ENCODE measurements at places on chromosomes 7 and 10. TPM values are rescaled to one million over a fixed set of nuclear protein-coding genes. Genes with fewer than 3 reads are reported as not detected.

NRAP gene
- polyA plus RNA-seq: 226 TPM

PPP1R9A gene
- 8.9 TPM for polyA plus RNA-seq

- no peak for DNase-seq
Observed at GRCh38 chr10:24950439-24950838, 2.0 kb downstream of the PRTFDC1 start.

DNA sequence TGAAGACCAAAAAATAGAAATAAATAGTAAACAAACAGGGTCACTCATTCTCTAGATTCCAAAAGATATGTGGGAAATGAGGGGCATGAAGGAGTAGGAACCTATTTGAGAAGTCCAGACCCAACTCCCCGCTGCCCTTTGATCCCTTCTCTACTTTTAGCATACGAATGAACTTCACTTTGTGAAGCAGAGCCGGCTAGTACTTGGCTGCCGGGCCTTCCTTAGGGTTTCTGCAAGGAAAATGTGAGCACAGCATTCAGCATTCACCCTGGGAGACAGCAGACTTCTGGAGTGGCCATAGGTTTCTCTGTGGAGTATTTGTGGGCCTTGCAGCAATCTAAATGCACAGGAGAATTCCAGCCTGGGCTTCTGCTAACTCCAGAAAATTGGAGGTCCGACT, 76.3 kb upstream of the PRKAR2B start:
- no peak for DNase-seq

DNA sequence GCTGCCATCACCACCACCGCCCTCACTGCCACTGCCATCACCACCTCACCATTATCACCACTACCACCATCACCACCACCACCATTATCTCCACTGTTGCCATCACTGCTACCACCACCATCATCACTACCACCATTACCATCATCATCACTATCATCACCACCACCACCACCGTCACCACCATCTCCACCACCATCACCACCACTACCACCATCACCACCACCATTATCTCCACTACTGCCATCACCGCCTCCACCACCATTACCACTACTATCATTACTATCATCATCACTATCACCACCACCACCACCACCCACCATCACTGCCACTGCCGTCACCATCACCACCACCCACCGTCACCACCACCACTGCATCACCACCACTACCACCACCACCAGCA, 9.9 kb upstream of the COL13A1 start:
- no peak for DNase-seq

DNA sequence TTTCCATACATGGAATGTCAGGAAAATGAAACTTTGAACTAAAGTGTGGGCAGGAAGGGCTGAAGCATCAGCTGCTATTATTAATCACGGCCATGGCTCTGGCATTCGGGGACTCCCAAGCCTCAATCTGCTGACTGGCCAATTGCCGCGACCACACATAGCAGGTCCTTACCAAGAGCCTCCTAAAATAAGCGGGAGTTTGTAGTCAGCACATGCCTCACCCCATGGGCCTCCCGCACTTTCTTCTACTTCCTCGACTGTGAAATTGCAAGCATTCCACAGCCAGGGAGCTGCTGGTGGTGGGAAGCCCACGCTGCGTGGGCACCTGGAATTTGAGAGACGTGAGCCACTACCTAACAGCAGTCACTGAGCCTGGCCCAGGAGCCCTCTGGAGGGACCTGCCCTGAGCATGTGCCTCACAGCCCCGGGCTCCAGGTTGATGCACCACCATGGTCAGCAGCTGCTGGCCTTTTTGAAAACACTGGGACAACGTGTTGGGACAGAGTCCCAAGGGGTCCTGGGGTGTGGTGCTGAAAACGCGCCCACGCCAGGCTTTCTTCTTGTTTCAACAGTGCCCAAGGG, 211.4 kb downstream of the TNS3 start:
- DNase-seq: no peak

DNA sequence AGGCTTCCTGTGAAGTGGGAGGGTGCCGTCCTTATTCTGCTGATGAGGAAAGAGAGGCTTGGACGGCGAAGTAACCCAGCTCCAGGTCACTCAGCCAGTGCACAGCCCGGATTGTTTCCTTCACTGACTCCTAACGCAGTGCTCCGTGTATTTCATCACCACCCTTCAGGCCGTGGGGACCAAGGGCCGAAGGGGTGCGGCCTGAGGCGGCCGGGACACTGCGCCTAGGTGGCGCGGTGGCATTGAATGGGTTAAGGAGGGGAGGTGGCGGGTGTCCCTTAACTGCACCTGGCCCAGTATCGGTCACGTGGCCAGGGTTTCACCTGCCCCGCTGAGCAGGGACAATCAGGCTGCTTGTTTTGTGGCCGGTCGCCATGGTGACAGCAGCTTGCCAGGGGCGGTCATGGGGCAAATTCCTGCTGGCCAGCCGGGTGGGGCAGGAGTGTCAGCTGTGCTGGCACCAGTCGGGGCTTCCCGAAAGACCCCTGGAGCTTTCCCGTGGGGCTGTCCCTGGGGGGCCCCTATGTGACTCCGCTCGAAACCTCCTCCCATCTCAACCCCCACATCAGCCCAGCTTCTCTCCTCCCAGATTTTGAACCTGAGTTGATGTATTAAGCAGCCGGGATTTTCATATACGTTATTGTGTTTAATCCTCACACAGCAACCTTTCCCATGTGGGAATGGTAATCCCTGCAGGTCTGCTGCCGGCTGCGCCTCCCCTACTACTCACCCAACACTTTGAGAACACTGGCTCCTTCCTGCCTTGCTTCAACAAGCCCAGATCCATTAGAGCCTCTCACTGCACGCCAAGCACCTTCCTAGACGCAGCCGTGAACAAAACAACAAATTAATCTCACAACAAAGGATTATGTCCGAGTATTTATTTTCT, 4.4 kb upstream of the ABHD11 start:
- no peak for DNase-seq

DNA sequence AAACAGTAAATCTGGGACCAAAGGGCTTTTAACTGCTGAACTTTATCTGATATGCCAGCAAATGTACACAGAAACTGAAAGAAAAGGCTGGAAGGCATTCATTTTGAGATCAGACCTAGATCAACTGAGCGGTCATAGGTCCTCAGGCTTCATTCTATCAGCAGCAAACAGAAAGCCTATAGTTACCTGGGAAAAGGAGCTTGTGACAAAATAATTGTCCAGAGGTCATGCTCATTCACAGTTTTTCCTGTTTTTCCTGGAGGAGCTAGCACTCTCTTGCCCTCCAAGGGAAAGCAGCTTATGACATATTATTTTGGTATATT, 320.2 kb downstream of the AHR start:
- no peak for DNase-seq

All from heart right ventricle (tissue), 16 donors.